ENCODE measurements at places on chromosomes 2 and 18.

GRCh38 chr18:78656346-78656925 is 323.2 kb upstream of the SALL3 start:
- no peak for DNase-seq

DNA sequence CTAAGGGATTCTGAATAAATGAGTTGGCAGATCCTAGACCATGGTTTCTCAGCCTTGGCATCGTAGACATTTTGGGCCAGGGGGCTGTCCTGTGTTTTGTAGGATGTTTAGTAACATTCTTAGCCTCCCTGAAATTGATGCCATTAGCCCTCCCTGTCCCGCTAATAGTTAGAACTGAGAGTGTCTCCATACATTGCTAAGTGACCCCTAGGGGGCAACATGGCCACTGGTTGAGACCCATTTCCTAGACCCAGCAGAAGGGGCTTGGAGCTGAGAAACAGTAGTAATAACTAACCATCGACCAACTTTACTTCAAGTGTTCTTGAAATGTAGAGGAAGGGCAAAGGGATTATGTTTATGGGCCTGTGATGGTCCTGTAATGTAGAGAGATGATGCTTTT is 40.8 kb downstream of the KCMF1 start:
- no peak for DNase-seq

DNA sequence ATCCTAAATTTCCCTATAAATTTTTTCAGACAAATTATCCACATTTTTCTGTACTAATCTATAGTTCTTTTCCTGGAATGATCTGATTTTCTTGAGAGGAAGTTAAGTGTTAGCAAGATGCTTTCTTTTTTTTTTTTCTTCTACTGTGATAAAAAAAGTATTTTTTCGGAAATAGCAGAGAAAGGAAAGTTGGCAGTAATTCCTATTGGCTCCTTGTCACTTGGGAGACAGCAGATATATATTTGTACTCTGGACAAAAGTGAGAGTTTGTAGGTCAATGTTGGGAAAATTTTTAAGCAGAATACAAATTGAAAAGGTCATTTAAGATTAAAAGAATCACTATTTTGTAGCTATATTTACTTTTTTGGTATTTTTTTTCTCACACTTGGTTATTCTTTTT is 635.7 kb upstream of the NRXN1 start:
- no peak for DNase-seq

- peak; percentile 43 for DNase-seq
Measured at GRCh38 chr2:60560734-60561644, 7.5 kb upstream of the BCL11A start.

DNA sequence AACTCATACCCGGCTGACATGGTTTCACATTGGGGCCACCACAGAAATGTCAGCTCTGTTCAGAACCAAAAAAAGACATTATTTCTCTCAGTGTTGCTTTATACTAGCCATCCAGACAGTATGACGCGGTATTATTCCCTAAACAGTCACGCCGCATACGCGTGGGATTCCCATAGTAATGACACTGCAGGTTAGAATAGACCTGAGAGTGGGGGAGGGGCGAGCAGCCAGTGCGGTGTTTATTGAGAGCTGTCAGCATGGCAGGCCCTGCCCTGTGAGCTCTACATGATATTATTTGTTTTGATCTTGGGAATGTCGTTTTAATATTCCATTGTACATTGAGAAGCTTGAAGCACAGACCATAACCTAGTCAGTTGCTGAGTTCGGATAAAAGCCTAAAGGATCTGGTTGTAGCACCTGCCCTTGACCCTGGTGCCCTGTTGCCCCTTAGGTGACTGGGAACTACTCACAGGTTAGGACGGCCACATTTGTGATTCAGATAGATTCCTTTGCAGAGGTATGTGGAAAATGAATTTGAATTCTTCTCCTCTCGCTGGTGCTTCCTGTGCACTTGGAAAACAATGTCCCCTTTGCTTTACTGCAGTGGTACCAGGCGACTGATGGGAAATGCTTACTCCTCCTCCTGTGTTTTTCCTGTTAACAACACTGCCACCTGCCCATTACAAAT is 150.1 kb downstream of the ARHGAP28 start:
- DNase-seq: no peak

DNA sequence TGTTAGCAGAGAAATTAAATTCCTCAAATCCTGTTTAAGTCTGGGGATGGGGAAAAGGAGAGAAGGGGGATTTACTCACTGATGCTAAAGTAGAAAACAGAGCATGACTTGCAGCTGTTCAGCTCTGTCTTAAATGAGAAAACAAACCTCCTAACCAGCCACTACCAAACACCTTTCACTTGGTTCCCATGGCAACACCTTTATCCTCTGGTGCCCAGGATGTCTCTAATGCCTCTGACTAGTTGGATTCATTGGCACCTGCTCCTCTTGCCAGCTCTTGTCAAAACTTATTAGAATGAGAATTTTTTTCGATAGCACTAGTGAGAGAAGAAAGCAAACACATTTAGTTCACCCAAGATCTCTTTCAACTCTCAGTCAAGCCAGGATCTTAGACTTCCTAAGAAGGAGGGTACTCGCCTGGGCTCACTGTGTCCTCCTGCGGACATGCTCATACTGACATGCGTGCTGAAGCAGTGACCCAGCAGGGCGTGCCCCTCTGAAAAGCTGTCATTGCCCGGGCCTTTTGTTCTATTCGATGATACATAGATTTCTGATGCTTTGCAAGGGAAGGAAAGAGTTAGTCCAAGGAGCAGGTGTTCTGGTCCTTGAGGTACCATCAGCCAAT is 656.0 kb upstream of the CELF4 start:
- DNase-seq: no peak

Measured in cardiac fibroblast (primary cell).